ENCODE measurements at places on chromosomes 16 and 17.

GRCh38 chr17:20927308-20927977 lies 115.4 kb downstream of the USP22 start:
- no peak for DNase-seq

- DNase-seq, result peak; percentile 46
These were observed 754 bp upstream of the SLFN11 start for GRCh38 chr17:35373984-35374765.

GRCh38 chr16:57639172-57639887 lies 10.9 kb downstream of the ADGRG1 start:
- DNase-seq, result peak; percentile 70

DNA sequence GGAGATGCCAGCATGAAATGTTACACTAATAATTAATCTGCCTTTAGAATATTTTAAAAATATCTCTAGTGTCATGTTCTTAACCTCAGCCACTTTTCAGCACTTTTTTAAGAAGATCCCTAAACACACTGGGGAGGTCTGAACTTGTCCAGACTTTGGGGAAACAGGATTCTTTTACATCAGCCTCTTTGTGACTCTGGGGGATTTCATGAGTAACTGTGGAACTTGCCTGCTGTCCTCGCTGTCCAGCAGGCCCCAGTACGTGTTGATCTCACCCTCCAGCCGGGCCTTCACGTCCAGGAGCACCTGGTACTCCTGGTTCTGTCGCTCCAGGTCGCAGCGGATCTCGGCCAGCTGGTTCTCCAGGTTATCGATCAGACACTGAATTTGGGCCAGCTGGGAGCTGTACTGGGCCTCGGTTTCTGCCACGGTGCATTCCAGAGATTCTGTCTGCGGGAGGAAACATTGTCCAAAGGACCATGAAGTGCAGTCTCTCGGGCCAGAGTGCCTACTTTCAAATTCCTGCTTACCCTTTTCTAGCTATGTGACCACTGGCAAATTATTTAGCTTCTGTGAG lies 5.5 kb downstream of the KRT40 start:
- DNase-seq, result no peak

DNA sequence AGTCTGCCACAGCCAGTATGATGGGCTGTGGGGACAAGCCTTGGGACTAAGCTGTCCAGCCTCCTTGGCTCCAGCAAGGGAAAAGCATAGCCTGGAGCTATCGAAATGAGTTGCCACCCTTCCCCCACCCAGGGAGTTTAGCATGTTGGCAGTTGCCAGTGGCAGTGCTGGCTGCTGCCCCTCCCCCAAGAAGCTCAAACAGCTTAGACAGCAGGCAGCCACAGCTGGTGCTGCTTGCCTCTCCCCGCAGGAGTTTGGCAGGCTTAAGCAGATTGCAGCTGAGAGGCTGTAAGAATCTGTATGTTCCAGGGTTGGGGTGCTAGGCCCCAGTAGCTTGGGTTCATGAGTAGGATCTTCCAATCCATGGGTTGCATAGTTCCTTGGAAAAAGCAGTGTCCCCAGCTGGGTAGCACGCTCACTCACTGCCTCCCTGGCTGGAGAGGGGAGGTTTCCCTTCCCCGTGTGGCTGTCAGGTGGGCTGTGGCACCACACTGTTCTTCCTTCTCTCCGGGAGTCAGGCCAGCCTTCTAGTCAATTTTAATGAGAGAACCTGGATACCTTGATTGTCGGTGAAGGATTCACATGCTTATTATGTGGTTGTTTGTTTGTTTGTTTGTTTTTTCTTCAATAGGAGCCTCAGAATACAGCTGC lies 506.1 kb downstream of the CDH11 start:
- no peak for DNase-seq

- no peak for DNase-seq
These were observed 199.0 kb upstream of the SOX9 start for GRCh38 chr17:71921796-71922195.

- DNase-seq, result no peak
These were observed 35.8 kb downstream of the PTRH2 start for GRCh38 chr17:59671386-59671785.

GRCh38 chr16:84109598-84110335 lies 7.0 kb downstream of the MBTPS1 start:
- DNase-seq, result no peak

- DNase-seq, result no peak
These were observed 223.2 kb downstream of the ZFHX3 start for GRCh38 chr16:72824761-72825160.

- DNase-seq, result no peak
These were observed 16.4 kb downstream of the CACNG4 start for GRCh38 chr17:66980896-66981295.

- DNase-seq, result no peak
These were observed 1024.8 kb upstream of the EEF2KMT start for GRCh38 chr16:6122401-6122800.

- DNase-seq, result no peak
These were observed 86.8 kb upstream of the SALL1 start for GRCh38 chr16:51237861-51238378.

DNA sequence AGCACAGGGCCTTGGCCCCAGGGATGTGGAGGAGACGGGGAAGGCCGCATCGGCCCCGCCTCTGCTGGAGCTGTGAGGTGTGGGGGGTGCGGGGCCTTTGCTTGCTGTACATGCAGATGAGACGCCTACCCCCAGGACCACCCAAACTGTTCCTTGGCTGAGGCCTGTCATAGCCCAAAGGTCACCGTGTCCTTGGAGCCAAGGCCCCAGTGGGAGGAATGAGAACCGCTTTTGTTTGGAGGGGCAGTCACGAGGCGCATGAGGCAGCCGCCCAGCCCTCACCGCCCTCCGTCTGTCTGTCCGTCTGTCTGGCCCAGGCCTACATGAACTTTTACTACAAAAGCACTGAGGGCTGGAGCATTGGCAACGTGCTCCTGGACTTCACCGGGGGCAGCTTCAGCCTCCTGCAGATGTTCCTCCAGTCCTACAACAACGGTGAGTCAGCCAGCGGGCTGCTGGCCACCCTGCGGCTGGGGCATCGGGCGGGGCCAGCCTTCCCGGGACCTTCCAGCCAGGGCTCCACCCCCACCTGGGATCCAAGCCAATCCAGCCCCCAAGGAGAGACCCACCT lies 8.8 kb downstream of the TAX1BP3 start:
- DNase-seq, result no peak

DNA sequence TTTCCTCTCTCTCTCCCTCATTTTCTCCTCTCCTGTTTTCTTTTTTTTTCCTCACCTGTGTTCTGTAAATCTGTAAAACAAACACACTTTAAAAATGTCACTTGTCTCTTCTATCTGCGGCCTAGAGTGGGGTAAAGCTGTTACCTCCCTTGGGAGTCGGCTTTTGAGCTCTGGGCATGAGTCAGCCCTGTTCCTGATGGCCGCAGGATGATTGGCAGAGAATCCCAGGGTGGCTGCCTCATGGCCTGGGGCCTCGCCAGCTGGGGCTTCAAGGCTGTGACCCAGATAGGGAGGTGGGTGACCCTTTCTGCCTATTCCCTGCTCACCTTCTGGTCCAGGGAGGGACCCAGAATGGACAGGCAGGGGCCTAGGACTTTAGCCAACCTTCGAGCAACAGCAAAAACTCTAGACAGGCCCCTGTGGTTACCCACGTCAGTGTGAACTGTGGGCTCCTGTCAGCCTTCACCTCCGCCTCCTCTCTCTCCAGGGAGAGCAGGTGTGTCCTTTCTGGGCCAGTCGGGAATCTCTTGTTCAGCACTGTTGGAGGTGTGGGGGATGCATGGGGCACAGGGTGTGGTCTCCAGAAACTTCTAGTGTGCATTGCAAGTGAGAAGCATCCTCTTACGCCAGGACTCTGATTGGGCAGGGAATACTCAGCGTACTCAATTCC lies 87.4 kb downstream of the RAP1GAP2 start:
- no peak for DNase-seq

- no peak for DNase-seq
These were observed 67.5 kb downstream of the MARF1 start for GRCh38 chr16:15575293-15576049.

GRCh38 chr17:75734674-75735294 lies 13.5 kb downstream of the ITGB4 start:
- DNase-seq, result no peak

- DNase-seq, result no peak
These were observed 70.4 kb upstream of the CLEC18A start for GRCh38 chr16:69880640-69881133.

- no peak for DNase-seq
These were observed 27.0 kb upstream of the MPRIP start for GRCh38 chr17:17015230-17015629.

DNA sequence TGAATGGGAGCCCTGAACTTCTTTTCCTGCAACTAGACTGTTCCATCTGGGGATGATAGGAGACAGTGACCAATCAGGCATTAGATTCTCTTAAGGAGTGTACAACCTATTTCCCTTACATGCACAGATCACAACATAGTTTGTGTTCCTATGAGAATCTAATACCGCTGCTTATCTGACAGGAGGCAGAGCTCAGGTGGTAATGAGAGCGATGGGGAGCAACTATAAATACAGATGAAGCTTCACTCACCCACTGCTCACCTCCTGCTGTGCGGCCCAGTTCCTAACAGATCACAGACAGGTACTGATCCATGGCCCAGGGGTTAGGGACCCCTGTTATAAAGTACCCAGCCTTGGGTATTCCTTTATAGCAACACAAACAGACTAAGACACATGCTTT lies 17.4 kb upstream of the ADAMTS18 start:
- DNase-seq, result no peak

- peak; percentile 90 for DNase-seq
These were observed 596 bp downstream of the PROCA1 start for GRCh38 chr17:28710861-28711722.

GRCh38 chr17:79983456-79983855 lies 52.2 kb downstream of the TBC1D16 start:
- no peak for DNase-seq

DNA sequence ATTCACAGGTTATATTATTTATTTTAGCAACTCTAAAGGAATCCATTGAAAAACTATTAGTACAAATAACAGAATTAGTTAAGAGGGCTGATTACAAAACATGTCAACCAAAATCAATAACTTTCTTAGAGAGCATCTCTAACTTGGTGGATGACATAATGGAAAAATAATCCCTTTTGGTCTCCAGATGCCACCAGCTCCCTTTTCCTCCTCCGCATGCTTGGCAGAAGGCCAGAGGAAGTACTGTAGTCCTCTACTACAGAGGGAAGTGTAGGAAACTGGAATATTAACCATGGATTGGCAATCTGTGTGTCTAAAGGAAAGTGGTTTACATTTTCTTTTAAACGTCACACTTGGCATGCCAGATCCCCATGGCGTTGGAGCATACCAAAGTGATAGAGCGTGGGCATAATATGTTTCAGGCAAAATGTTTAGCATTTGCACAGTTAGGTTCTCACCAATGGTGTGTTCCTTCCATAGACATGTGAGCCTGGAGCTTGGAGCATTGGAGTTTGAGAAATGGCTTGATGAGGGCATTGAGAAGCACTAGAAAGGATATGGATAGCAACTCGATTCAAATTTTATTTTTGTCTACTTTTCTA lies 106.3 kb downstream of the PRKCB start:
- DNase-seq, result no peak

- DNase-seq, result no peak
These were observed 7.1 kb upstream of the PIEZO1 start for GRCh38 chr16:88792078-88792550.

DNA sequence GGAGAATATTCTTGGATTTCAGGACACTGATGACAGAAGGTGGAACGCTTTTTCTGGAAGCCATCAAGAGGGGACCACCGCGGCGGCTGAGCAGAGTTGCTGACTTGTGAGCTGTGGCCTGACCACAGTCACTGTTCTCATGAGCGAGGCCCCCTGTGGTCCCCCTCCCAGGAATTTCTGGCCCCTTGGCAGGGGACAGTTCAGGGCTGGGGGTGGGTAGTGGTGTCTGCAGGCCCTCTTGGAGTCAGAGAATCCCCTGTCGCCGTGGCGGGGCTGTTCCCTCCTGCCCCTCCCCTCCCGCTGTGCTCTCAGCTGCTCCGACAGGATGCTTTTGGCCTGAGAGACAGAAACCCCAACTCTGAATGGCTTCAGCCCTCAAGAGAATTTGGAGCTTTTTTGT lies 292.0 kb downstream of the SEC14L1 start:
- no peak for DNase-seq

DNA sequence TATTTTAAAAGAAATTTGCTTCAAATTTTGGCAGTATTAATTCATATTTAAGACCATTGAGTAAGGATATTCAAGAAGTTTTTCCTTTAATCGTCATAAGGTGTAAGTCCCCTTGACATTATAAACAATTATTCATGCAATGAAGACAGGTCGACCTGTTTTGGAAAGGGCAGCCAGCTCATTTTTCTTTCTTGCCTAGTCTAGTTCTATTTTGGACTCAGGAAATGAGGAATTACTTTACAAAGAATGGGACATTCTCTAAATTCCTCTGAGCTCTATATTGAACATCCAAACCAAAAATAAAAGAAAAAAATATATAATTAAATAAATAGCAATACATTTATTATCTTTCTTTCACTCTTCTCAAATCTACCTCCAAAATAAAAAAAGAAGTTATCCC lies 595.6 kb upstream of the KIF2B start:
- DNase-seq, result no peak

DNA sequence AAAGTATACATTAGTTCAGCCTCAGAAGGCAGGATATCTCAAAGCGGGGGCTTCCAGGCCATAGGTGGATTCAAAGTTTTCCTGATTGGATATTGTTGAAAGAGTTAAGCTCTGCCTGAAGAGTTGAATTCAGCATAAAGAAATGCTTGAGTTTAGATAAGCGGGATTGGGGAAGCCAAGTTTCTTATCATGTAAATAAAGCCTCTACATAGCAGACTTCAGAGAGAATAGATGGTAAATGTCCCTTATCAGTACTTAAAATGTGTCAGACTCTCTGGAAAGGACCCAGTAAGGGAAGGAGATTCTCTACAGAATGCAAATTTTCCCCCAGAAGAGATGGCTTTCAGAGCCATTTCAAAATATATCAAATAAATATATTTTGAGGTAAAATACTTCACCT lies 423.5 kb downstream of the SHISA9 start:
- DNase-seq, result peak; percentile 55

- DNase-seq, result no peak
These were observed 71.2 kb downstream of the PLD6 start for GRCh38 chr17:17134957-17135333.

GRCh38 chr17:49822829-49823228 lies 25.0 kb downstream of the TAC4 start:
- no peak for DNase-seq

All from common myeloid progenitor, CD34-positive (primary cell).